Stimulated activated CD4-positive, alpha-beta T cell treated with anti-CD3 and anti-CD28 coated beads, Interleukin-1b, Interleukin-23, amount 100 ng/mL, for 24 hours (primary cell): ENCODE measurements at places on chromosomes 3 and 15.

- DNase-seq: no peak
Observed at GRCh38 chr15:36590838-36591237, 11.4 kb downstream of the CDIN1 start.

DNA sequence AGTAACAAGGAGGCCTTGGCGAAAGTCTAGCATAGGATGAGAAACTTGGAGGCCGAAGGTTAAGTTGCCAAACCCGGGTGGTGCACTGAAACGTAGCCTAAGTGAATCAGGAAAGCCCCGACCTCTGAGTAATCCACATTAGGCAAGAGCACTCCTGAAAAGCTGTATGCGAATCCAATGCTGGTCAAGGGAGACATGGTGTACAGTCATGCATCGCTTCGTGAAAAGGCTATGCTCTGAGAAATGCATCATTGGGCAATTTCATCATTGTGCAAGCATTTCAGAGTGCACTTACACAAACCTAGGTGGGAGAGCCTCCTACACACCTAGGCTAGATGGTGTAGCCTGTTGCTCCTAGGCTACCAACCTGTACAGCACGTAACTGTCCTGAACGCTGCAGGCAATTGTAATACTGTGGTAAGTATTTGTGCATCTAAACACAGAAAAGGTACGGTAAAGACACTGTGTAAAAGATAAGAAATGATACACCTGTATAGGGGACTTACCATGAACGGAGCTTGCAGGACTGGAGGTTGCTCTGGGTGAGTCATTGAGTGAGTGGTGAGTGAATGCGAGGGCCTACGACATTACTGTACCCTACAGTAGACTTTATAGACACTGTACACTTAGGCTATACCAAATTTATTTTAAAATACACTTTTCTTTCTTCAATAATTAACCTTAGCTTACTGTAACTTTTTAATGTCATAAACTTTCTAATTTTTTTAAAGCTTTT, 222.5 kb downstream of the SHQ1 start:
- DNase-seq: no peak

DNA sequence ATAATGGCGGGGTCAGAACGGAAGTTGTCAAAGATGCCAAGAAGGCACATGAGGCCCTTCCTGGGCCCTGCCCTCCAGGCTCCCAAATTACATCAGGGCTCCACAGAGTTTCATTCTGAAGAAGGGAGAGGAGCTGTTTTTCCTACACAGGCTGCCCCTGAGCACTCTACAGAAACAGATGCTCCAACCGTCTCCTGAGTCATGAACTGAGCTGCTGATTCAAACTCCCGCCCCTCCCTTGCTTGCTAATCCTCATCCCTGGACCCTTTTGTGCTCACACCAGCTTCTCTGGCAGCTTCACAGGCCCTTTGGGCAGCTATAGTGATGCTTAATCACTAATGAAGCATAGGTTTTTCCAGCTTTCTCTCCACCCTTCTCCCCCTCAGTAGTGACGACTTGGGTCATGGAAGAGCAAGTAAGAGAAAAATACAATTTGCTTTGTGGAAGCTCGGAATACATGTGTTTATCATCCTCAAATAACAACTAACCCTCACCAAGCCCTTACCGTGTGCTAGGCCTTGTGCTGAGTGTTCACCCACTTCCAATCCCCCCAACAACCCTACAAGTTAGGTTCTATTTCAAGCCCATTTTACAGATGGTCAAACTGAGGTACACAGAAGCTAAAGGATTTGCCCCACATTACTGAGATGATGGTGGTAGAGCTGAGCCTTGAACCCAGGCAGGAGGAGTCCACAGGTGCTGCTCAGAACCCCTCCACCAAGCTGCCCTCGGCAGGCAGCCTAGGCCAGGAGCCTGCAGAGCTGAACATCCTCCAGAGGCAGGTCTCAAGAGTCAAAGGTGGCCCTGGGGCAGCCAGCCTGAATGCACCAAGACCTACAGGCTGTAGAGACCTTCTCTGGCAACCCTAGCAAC, 21.9 kb downstream of the MEGF11 start:
- no peak for DNase-seq

- DNase-seq: no peak
Observed at GRCh38 chr3:113234688-113235260, 23.4 kb downstream of the BOC start.
